Heart right ventricle (tissue), 16 donors: ENCODE measurements at places on chromosomes 1 and 21. TPM values are rescaled to one million over a fixed set of nuclear protein-coding genes. Genes with fewer than 3 reads are reported as not detected.

GRCh38 chr1:55445416-55445815 lies 230.3 kb upstream of the USP24 start:
- no peak for DNase-seq

DNA sequence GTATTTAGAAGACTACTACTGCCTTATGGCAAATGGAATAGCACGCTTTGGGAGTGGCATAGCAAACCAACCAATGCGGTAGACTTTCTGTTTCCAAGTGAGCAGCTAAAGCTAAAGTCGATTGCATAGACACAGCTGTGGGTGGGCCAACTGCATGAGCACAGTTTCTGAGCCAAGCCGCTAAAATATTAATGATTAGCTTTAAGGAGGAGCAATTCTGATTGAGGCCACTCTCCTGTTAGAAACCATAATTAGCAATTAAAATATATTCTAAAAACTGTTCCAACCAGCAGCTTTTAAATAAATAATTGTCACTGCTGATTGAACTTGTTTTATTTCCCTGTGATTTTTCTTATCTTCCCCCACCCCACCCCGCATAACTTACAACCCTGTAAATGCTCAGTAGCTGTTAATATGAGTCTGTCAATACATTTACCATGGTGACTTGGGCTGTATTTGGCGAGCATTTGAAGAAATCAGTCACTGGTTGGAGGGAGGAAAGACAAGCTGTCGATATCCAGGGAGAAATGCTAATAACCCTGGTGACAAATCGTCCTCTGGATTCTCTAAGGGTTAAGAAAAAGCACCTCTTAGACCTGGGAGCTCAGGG lies 32.2 kb downstream of the RNF220 start:
- DNase-seq, result no peak

GRCh38 chr1:63829349-63830327 lies 55.8 kb downstream of the ROR1 start:
- no peak for DNase-seq

DNA sequence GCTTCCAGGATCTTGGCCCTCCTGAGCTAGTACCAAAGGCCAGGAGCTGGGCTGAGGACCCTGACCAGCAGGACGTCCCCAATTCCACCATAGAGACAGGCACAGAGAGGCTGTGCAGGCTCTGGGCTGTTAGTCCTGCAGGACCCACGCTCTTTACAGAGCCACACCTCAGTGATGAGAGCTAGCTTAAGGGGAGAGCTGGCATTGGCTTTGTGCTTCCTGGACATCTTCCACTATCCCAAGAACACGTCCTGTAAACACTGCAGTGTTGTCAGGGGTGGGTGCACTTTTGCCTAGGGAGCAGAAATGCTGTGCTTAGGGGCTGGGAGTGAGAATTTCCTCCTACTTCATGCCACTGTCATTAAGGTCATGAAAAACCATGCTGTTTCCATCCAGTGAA lies 91.7 kb upstream of the EDN2 start:
- no peak for DNase-seq

GRCh38 chr21:32412162-32413014 lies at the start of gene EVA1C:
EVA1C (plus strand) TSS chr21:32412706; CDS start chr21:32412854, 148 bp downstream.
- DNase-seq, result peak; percentile 77

GRCh38 chr1:174689524-174689923 lies 241.8 kb downstream of the GPR52 start:
- no peak for DNase-seq

DNA sequence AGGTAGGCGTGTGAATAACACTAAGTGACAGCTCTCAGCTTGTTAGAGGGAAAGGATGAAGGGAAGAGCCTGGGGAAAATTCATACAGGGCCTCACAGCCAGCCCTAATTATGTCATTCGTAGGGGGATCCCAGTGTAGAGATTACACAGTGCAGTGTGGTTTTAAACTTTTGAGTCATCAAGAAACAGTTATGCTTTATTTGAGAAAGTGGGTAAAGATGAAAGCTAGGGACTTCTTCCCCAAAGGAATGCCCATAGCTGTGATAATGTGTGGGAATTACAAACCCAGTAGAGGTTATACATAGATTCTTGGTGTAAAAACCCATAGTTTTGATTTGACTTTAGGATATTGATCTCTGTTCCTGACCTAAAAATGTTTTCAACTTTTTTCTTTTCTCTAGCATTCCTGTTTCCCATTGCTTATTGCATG lies 1.9 kb downstream of the TTF2 start:
- DNase-seq, result no peak

DNA sequence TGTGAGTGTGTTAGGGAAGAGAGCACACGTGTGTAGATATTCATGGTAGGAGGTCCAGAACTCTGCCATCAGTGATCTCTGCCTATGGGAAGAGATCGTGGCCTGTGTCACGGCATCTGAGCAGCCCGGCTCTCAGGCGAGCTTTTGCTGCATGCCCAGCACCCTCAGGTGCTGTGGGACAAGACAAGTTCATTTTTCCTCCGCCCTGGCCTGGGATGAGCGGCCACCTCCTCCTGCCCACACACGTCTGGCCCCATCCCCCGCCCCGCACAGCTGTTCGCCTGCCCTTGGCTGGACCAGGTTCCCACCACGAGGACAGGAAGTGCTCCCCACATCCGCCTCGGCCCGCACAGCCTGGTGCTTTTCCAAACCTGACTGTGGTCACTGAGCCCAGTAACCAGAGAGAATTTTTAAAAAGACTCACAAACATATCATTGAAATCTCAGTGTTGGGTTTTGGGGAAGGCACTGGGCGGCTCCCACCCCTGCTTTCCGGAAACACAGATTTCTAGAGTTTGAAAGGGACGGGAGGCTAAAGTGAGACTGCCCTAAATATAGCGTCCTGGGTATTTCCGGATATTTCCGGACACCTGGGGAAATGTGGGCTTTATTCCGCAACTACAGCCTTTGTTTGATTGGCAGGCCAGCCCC lies 18.0 kb downstream of the BMP8A start:
- DNase-seq, result peak; percentile 54

GRCh38 chr21:41674402-41674801 lies 92.5 kb downstream of the RIPK4 start:
- DNase-seq, result no peak

The PPIAL4G gene
- not detected for polyA plus RNA-seq

GRCh38 chr1:109252893-109253802 lies 3.8 kb downstream of the CELSR2 start:
- DNase-seq, result no peak

DNA sequence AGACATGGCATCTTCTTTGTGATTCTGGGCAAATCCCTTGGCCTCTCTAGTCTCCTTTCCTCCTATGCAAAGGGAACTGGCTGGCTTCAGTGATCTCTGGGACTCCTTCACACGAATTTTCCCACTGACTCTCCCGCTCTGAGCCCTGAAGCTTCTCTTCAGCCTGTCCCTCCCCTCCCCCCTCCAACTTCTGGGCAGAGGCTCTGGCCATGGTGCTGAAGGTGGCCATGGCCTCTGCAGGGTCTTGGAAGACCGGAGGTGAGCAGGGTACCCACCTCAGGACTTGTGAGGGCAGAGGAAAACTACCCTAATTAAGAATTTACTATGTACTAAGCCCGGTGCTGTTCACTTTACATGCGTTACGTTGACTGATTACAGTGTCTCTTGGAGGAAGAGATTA lies 29.4 kb upstream of the POU3F1 start:
- DNase-seq, result no peak

The TSPAN1 gene
- polyA plus RNA-seq, result 1.3 TPM

DNA sequence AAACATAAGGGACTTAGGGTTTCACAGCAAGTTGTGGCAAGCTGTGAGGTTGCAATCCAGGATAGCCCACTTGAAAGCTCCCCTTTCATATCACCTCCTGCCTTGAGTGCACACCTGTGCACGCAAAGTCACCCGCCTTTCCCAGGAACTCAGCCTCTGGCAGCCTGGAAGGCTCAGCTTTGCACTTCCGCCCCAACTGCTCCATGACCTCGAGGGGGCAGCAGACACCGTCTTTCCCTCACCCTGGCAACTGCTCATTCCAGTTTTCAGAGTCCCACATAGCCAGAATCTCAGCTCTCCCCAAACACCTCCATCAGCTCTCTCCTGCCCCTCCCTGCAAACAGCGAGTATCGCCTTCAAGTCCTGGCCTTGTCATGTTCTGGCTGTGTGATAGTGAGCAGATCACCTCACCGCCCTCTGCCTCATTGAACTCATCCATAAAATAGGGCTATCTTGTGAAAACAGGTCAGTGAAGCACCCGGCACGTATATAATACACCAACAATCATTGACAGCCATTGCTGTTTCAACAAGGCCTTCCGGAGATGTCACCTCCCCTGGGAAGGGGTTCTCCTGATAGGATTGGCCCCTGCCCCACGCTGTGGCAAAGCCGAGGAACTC lies 32.2 kb upstream of the EPB41 start:
- DNase-seq, result peak; percentile 83
